ENCODE measurements at places on chromosomes 1 and 21.

DNA sequence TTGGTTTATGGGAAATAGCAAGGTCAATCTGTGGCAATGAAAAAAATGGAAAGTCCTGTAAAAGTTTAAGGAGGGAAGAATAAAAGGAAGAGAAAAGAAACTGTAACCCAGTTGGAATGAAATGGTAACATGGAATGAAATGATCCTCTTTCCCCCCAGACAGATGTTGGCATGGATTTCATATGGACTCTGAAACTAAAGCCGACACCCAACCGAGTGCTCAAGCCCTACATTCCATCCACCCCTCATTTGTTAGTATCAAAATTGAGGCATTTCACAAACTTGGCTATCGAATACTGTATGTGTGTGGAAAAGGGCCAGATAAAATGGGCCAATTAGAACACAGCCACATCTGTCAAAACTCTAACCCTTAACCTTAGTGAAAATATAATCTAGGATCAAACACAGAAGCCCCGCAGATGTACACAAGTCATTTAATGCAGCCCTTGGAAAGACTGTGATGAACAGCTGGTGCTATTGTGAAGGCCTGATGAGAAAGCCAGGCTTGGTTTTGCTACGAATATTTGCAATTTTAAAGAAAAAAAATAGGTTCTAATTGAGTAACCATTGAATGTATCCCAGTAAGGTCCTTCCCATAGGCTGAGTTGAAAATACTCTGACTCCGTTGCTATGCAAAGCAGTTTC lies 72.6 kb upstream of the RGL1 start:
- no peak for DNase-seq

GRCh38 chr1:166378805-166379204 lies 212.0 kb upstream of the FAM78B start:
- DNase-seq: no peak

- DNase-seq: no peak
Observed at GRCh38 chr21:34004013-34004938, 69.1 kb upstream of the MRPS6 start.

DNA sequence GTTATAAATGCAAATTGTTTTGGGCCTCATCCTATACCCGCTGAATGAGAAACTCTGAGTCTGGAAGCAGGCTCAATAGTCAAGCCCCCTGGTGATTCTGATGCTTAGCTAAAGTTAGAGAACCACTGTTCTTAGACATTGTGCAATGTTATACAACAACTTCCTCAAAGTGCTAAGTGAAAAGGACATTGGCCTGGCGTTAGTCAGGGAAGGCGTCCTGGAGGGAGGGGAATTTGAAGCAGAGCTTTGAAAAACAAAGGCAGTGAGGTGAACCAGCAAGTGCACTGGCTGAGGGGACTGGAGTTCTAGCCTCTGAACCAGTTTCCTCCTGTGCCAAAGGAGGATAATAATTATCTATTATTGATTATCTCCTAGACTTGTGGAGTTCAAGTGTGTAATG lies 5.1 kb downstream of the CD1D start:
- DNase-seq: no peak

GRCh38 chr21:26732432-26733221 lies 112.6 kb downstream of the ADAMTS1 start:
- DNase-seq: no peak

GRCh38 chr1:156860113-156860627 lies 495 bp upstream of the NTRK1 start:
- peak; percentile 22 for DNase-seq

DNA sequence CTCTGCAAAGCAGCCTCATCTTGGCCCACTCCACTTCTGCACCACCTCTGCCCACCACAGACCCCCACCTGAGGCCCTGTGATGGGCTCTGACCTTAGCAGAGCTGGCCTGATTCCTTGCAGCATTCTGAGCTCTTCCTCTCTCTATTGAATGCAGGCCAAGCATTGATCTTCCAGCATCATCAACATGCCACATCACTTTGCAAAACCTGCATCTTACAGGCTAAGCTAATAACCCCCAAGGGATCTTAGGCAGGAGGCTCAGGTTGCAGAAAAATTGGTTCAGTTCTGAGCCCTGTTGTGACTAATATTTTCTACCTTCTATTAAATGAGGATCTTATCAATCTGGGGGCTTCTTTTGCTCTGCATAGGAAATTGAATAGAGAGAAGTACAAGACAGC lies 78.7 kb downstream of the ATP1A1 start:
- no peak for DNase-seq

DNA sequence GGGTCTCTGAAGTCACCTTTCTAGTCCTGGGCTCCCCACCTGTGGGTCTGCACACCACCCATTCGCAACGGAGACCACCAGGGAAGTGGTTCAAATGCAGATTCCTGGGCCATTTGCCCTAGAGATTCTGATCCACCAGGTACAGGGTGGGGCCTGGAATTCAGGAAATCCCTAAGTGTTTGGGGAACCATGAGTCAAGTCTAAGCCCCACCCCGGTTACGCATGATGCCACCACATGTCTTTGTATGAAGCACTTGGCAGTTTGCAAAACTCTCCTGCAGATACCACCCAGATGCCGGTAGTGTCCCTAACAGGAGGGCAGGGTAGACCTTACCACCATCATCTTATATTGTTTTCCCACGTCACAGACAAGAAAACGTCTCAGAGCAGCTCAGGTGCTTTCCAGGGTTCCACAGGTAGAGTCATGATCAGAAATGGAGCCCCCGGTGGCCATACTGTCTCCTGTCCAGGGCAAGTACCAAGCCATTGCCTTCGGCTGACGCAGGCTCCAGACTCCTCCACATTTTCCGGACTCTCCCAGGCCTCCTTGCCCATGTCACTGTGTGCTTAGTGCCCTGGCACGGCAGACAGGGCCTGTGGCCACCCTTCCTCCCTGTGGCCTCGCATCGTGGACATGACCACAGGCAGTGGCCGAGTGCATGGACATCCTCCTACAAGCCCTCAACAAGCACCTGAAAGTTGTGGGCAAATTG lies 89.2 kb upstream of the TMEM51 start:
- DNase-seq: no peak

DNA sequence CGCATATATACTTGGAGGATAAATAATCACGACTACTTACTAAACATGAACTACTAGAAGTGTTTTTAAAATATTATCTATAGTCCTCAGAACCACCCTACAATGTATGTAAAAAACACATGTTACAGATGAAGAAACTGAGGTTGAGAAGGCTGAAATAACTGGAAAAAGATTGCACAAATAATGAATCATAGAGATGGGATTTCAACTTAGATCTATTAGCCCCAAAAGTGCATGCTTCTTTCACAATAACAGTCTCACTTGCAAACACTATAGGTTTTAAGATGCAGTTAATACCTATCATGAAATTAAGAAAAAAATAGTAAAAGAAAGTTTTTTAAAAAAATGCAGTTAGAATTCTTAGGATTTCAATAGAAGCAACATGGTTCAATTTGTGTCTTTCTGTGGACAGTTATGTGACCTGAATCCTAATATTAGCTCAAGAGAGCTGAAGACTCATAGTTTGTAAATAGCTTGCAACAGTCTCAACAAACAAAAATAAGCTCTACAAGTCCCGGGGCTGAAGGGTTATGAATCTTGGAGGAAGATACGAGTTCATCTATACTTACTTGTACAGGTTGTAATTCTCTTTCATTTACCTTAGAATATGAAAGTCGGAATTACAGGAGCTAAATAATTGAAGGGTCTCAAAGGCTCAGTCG lies 58.6 kb upstream of the NTPCR start:
- DNase-seq: no peak

DNA sequence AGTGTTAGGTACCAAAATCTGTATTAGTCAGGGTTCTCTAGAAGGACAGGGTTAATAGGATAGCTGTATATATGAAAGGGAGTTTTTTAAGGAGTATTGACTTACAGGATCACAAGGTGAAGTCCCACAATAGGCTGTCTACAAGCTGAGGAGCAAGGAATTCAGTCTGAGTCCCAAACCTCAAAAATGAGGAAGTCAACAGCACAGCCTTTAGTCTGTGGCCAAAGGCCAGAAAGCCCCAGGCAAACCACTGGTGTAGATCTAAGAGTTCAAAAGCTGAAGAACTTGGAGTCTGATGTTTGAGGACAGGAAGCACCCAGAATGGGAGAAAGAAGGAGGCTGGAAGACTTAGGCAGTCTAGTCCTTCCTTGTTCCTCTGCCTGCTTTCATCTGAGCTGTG lies 487.5 kb upstream of the CHRM3 start:
- no peak for DNase-seq

DNA sequence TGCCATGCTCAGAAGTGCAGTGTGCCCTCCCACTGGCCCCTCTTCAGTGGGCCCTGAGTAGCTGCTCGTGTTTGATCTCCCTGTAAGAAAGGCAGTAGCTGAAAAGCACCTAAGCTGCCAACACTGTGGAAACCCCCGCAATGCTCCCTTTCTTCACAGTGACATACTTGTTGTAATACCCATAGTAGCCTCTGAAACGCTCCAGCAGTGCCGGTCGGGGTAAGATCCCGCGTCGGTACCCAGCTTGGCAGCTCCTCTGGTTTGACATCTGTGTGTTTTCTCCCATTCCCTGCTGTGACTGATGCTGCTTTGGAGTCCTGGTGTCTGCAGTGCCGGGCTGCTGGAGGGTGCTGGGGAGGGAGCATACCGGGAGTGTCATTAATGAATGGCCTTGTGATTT lies 3.6 kb downstream of the CHAF1B start:
- DNase-seq: no peak

DNA sequence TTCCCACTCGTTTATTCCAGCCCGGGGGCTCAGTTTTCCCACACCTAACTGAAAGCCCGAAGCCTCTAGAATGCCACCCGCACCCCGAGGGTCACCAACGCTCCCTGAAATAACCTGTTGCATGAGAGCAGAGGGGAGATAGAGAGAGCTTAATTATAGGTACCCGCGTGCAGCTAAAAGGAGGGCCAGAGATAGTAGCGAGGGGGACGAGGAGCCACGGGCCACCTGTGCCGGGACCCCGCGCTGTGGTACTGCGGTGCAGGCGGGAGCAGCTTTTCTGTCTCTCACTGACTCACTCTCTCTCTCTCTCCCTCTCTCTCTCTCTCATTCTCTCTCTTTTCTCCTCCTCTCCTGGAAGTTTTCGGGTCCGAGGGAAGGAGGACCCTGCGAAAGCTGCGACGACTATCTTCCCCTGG lies 716 bp downstream of the OLIG2 start:
- no peak for DNase-seq

GRCh38 chr1:81582467-81582986 lies 218.2 kb upstream of the ADGRL2 start:
- DNase-seq: no peak
